SHP77 treated with DMSO at 0.1 percent for 48 hours (cell line): ENCODE measurements at places on chromosomes 1 and 21.

GRCh38 chr1:61241973-61242381 lies 159.6 kb downstream of the NFIA start:
- no peak for DNase-seq

GRCh38 chr1:66416295-66416694 lies 117.7 kb upstream of the SGIP1 start:
- no peak for DNase-seq

GRCh38 chr1:229223498-229223897 lies 47.4 kb upstream of the RAB4A start:
- DNase-seq, result no peak

DNA sequence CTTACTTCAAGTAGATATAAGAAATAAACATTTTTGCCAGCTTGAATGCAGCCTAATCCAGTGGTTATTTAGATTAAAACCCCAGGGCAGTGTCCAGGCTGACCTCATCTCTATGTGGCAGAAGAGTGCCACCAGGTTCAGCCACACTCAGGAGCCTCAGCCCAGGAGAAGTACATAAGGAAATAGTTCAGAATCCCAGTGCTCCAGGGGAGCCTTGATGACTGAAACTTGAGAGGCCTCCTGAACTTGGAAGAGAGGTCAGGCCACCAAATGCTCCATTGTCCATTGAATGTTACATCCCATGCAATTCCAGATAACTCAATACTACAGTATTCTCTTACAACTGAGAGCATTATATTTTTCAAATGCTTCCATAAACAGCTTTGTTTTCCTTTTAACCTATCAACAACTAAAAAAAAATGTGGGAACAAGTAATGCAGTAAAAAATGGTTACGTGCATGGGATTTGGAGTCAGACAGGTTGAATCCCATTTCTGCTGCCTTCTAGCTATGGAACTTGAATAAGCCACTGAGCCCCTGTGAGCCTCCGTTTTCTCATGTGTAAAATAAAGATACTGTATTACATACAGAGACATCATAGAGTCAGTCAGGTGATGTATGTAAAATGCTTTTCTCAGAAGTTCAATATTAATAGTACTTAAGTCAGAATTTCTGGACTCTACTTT lies 248.0 kb downstream of the PLPP3 start:
- no peak for DNase-seq

DNA sequence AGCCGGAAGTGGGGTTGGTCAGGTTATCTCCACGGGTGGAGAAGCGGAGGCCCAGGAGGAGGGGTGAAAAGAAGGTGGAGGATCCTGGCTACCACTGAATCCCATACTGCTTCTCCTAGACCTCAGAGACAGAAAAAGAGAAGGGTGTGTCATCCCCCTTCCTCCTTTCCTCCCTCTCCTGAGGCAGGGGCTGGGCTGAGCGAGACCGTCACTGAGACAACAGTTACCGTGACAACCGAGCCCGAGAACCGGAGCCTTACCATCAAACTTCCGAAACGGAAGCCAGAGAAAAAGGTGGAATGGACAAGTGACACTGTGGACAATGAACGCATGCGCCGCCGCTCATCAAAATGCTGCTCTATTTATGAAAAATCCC lies 42.1 kb upstream of the NBPF3 start:
- DNase-seq, result no peak

DNA sequence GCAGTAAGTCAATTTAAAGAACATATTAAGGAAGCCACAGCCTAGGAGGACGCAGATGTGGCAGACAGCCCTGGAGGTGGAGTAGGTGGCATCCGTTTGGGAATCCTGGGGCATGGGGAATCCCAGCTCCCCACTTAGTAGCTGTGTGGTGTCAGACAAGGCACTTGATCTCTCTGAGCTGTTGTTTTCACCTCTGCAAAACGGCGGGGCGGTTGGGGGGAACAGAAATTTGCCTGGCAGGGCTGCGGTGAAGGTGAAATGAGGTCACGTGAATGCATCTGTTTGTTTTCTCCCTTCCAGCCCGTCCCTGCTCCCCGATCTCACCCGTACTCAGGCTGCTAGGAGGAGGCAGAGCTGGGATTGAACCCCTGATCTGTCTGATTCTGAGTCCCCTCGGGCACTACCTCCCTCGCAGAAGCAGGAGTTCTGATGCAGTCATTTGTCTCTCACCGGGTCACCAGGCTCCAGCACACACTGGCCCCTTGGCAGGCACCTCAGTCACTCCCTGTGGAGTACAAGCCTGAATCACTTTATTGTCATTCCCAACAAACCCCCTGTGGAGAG lies 2.2 kb upstream of the LAPTM5 start:
- no peak for DNase-seq

GRCh38 chr1:180415985-180416633 lies 86.3 kb downstream of the ACBD6 start:
- peak; percentile 28 for DNase-seq

DNA sequence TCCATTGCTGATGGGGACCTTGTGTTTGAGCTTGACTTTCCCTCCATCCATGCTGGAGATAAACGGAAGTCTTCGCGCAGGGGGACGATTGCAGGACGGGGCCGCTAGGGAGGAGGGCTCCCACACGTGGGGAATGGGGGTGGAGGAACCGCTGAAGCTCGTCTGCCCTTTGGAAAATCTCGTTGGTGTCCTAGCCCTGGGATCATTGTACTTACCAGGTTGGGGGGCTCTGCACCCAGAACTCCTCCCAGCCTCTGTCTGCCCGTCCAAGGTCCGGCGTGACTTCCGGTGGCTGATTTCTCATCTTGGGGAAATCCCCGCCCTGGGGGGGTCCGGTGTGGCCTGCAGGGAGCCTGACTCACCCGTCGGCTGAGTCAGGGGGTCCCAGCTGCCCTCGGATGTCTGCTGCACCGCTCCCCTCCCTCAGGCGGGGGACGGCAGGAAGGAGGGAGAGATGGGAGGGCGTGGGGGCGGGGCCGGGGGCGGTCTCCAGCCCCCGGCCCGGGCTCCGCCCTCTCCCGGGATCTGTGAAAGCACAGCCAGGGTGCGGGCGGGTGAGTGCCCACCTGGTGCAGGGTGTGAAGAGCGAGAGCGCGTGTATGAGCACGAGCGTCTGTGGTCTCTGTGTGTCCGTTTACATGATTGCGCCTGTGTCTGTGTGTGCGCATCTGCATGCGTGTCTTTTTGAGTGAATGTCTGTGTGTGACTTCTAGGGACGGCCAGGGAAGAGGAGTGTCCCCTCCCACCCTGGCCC lies 35.8 kb downstream of the PIK3CD start:
- peak; percentile 8 for DNase-seq

GRCh38 chr1:156214024-156214748 lies 1.4 kb downstream of the PMF1 start:
- DNase-seq, result peak; percentile 20

DNA sequence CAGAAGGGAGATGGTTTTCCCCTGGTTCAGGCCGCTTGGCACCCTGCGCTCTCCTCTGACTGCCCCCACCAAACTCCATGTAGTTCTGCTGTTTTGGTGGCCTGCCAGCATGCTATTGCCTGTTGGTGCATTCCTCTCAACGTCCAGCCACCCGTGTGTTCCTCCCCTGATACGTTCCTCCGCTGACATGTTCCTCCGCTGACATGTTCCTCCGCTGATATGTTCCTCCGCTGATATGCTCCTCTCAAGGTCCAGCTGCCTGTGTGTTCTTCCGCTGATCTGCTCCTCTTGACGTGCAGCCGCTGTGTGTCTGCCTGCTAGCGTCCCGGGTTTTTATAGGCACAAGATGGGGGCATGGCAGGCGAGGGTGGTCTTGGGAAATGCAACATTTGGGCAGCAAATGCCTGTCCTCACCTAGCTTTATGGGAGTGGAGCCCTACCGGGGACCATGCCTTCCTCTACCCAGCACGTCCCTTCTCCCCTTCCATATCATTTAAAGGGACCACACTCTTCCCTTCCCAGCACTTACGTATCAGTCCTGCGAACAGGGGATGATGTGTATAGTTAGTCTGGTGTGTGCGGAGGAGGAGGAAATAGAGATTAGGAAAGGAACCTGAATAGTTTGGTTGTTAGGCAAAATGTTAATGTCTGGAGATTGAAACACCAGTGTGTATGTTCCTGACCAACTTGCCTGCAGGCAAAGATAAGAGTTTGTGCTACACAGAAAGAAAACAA lies 40.6 kb upstream of the PLA2G5 start:
- DNase-seq, result no peak

- DNase-seq, result no peak
Measured at GRCh38 chr1:175150596-175151319, 41.8 kb downstream of the KIAA0040 start.

GRCh38 chr1:200945111-200945510 lies 50.4 kb downstream of the INAVA start:
- DNase-seq, result no peak

DNA sequence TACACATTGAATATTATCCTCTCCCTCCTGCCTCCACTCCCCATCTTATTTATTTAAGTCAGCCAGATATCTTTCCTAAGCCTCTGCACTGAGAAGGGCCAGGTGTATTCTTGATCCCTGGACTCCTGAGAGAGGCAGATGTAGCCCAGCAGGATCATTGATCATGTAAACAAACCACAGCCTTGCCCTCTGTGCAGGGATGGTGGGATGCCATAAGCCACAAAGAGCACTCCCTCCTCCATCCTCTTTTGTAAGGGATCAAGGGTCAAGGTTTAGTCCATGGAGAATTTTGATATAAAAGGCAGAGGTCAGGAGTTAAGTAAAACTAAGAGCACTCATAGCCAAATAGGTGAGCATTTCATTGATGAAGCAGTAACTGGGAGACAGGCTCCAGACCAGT lies 17.3 kb downstream of the PHGDH start:
- DNase-seq, result no peak

GRCh38 chr1:222057162-222057561 lies 315.3 kb upstream of the DUSP10 start:
- no peak for DNase-seq

DNA sequence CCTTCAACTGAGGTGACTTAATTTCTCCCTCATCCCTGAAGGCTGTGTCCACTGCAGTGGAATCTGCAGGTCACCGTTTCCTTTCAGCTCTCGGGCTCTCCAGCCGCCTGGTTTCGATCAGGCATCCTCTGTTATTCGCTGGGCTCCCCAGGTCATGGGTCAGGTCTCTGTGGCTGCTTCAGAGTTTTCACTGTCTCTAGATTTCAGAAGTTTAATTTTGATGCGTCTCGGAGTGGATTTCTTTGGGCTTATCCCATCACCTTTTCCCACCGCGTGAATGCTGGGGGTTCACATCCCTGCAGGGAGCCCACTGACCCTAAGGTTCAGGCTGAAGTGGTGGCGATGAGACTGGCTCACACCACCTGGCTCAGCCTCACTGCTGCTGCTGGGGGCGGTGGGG lies 3.3 kb downstream of the ACTRT2 start:
- DNase-seq, result no peak

DNA sequence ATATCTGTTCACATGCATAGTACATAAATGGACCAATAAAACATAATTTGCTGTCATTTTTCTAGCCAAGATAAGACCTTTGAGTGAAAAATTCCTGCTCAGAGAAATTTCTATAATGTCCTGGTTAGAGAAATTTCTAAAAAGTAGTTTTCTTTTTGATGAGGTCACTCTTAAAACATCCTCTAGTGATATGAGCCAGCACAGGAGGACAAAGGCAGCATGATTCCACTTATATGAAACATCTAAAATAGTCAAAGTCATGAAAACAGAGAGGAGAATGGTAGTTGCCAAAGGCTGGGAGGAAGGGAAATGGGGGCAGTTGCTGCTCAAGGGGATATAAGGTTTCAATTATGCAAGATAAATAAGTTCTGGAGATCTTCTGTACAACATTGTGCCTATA lies 239.4 kb downstream of the BACH1 start:
- no peak for DNase-seq

DNA sequence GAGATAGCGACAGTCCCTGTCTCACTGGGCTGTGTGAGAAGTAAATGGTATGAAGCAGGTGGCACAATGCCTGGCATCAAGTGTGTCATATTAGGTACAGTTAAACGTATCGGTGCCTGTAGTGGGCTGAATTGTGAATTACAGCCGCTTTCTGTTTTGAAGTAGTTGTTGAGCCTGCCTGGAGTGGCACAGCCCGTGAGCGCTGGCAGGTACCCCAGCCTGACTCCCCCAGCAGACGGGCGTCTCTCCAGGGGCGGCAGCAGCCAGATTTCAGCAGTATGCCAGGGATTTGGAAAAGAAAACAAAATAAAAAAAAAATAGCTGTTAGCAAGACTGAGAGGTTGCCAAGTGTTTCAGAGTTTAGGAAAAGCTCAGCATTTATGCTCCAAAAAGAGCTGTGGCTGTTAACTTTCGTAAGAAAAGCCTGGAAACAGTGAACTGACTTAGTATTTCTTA lies 26.6 kb upstream of the GPR153 start:
- DNase-seq, result no peak

DNA sequence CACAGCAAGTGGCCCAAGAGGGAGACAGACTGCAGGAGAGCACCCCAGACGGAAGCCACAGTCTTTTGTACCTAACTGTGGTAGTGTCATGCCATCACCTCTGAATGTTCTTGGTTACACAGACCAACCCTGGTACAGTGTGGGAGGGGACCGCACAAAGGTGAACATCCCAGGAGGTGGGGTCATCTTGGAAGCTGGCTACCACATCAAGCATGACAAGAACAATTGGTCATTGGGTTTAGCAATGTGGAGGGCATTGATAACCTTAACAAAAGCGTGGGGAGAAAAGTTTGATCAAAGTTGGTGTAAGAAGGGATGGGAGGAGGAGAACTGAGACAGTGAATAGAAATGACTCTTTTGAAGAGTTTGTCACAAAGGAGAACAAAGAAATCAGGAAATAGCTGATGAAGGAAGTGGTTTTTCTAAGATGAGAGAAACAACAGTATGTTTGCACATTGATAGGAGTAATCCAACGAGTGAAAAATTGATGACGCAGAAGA lies 87.1 kb upstream of the CACNA1E start:
- DNase-seq, result no peak

- DNase-seq, result no peak
Measured at GRCh38 chr1:247373721-247374141, 42.1 kb upstream of the ZNF496 start.

DNA sequence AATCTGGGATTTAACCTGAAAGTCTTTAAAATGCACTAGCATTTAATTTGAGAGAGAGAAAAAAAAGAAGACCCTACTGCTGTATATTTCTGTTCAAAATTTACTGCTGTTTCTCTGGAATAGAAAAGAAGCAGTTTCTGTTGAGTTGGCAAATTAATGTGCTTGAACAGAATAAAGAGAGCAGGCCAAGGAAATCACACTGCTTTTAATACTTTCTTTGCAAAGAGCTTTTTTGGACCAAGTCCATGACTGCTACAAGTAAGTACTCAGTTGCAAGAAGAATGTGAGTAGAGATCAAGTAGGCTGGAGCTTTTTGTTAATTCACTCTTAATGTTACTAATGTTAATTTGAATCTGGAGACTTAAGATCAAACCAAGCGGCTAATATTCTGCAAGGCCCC lies 336.2 kb upstream of the SGIP1 start:
- DNase-seq, result no peak

DNA sequence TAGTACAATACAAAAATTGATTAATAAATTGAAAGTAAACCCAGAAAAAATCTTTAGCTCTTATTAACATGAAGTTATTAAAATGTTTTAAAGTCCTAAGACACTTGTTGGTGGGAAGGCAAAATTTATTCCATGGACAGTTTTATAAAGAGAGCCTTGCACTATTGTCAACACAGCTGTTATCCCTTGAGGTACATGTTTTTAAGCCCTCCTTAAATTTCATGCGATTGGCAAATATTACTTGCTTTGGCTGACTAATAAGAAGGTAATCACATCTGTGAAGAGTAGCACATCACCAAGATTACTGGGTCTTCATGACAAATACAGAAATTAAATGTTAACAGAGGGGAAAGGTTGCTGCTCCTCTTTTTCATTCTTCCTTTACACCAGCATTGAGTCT lies 611.1 kb downstream of the BRINP3 start:
- no peak for DNase-seq
